ENCODE measurements at places on chromosomes 11 and 22.

- DNase-seq = no peak
Measured at GRCh38 chr11:81397316-81397715, 1336.3 kb downstream of the FAM181B start.

DNA sequence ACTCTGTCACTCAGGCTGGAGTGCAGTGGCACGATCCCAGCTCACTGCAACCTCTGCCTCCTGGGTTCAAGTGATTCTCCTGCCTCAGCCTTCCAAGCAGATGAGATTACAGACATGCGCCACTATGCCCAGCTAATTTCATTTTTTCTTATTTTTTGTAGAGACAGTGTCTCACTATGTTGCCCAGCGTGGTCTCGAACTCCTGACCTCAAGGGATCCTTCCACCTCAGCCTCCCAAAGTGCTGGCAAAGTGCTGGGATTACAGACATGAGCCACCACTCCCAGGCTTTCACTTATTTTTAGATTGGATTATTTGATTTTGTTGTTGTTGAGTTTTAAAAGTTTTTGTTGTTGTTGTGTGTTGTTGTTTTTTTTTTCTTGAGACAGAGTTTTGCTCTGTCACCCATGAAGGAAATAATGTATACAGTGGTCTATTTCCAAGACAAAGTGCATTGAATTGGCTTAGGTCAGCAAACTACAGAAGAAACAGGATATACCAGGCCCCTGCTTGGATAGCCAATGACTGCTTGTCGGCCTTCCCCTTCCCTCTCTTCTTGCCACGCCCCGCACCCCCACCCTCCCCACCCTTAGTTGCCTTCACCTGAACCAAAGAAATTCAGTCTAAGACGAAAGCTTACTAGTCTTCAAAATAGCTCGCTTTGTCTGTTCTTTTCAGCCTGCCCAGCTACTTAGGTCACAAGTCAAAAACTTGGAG is 91.8 kb upstream of the CLDN5 start:
- DNase-seq = no peak

DNA sequence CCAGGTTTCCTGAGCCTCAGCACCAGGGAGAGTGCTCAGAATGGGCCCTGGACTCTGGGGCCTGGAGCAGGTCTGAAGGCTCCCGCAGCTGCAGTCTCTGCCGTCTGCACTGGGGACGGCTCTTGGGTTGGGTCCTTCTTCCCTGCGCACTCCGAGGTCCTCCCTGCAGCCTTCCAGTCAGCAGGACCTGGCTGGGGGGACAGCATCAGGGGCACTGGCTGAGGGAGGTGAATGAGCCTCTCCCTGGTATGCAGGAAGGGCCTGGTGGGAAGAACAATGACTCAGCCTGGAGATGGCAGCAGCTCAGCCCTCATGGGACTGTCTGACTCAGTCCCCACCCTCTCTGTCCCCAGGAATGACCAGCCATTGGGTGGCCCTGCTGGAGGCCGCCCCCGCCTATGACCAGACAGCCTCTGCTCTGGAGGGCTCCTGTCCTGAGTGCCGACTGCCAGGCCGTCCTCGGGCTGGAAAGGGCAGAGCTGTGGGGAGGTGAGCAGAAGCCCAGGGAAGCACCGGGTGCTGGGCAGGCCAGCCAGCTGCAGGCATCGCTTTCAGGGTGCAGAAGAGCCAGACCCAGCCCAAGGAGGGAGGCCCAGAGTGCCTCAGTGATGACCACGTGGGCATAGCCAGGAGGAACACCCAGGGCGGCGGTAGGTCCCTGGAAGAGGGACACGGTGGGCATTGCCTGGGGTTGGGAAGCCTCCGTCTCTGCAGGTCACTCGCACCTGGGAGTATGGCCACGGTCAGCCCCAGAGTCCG is 455.0 kb downstream of the BRD1 start:
- no peak for DNase-seq

- DNase-seq = peak; percentile 60
Measured at GRCh38 chr22:31230871-31231621, 18.9 kb downstream of the LIMK2 start.

- peak; percentile 61 for DNase-seq
Measured at GRCh38 chr11:68271023-68271780, 571 bp downstream of the C11orf24 start.

DNA sequence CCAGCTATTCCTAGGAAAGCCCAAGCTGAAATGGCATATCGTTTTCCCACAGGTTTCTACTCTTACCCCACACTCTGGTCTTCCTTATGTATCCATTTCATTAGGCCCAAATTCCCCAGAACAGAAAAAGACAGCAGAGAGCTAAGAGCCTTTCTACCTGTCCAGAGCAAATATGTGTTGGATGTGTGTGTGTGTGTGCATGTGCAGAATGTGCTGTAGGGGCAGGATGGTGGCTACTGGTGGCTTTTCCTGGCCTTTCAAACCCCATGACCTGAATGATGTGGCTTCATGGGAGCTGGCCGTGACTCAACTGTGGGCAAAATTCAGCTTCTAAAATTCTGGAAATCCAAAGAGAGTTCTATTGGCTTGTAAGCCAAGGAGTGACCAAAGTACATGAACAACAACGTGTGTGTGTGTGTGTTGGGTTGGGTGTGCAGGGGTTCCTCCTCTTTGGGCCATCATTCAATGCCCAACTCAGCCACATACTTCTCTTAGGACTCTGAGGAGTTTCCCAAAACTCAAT is 421.4 kb upstream of the CADM1 start:
- DNase-seq = no peak

DNA sequence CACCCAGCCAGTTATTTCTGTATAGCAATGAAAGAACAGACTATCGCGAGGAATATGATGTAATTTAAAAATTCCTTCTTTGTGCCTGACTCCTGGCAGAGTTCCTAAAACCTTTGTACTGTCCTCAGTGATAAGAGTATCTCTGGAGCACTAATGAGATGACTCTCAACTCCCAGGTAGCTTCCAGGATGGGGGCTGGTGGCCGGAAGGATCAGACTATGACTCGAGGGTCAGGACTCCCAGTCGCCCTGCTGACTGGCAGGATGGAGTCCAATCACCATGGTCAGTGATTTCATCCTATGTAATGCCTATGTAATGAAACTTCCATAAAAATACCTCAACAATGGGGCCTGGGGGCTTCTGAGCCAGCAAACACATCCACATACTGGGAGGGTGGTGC is 135.1 kb downstream of the SHANK2 start:
- DNase-seq = no peak

- DNase-seq = no peak
Measured at GRCh38 chr11:77422687-77423086, 51.2 kb downstream of the PAK1 start.

DNA sequence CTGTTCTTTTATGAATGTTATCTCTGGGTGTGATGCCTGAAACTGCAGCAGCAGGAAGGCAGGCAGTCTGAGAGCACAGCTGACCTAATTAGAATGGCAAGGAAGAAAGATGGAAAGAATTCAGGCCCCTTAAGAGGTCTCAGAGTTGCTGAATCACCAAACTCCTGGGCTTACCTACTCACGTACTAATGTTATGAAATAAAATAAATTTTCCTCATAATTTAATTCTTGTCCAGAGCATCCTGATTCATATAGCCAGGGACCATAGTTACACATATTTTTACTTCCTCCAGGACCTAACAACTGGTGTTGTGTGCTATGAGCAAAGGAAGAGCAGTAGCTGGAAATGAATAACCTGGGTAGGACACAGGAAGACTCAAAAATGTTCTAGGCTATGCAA is 41.9 kb downstream of the SNX19 start:
- no peak for DNase-seq

DNA sequence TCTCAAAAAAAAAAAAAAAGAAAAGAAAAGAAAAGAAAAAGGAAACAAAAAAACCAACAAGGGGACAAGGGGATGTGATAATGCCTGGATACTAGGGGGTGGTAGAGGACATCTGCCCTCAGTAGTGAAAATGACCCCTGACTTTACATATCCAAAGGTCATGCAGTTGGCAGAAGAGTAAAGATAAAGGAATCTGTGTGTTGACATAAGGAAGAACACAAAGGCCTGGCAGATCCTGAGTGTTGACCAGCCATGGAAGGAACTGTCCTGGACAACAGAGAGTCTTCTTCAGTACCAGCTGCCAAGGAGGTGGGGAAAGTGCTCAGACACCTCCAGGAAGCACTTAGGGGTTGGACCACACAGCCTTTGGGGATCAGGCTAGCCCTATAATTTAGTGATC is 12.6 kb downstream of the SLC43A1 start:
- DNase-seq = no peak

- DNase-seq = peak; percentile 22
Measured at GRCh38 chr11:61963016-61963281, 4.5 kb downstream of the FTH1 start.

- no peak for DNase-seq
Measured at GRCh38 chr11:115242982-115243381, 261.2 kb downstream of the CADM1 start.

DNA sequence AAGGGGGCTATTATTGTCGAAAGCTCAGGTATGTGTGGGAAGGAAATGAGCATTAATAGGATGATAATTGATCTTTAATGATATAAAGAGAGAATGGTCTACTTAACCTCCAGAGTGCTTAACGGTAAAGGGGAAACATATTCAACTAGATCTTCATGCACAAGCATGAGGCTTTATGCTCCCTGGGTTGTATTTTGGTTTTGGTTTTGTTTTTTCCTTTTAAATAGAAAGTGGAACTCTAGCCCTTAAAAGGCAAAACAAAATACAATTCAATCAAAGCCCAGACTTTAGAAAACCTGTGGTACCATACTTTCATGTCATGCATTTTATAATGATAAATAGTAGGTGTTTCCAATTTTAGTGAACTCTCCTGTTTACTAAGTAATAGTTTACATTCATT is 622.7 kb downstream of the METTL15 start:
- DNase-seq = no peak
